ENCODE measurements at places on chromosomes 1 and 21. TPM values are rescaled to one million over a fixed set of nuclear protein-coding genes. Genes with fewer than 3 reads are reported as not detected.

The EPS8L3 gene
- polyA plus RNA-seq, result not detected

The NKAIN1 gene
- polyA plus RNA-seq, result 3.4 TPM

The KCNJ15 gene
- 0.04 TPM for polyA plus RNA-seq

The PM20D1 gene
- polyA plus RNA-seq, result not detected

The MIXL1 gene
- not detected for polyA plus RNA-seq

The DVL1 gene
- 183 TPM for polyA plus RNA-seq

The TCP10L gene
- polyA plus RNA-seq, result 0.27 TPM

The SLAMF1 gene
- polyA plus RNA-seq, result 0.30 TPM

The TNNT2 gene
- 4.3 TPM for polyA plus RNA-seq

The CRYBG2 gene
- polyA plus RNA-seq, result not detected

The CCDC17 gene
- 2.1 TPM for polyA plus RNA-seq

The INAVA gene
- 0.04 TPM for polyA plus RNA-seq

The MAN1A2 gene
- polyA plus RNA-seq, result 4.9 TPM

The KCNE2 gene
- 0.12 TPM for polyA plus RNA-seq

The ATP13A2 gene
- 19.4 TPM for polyA plus RNA-seq

The DMRTA2 gene
- polyA plus RNA-seq, result not detected

The ARHGAP29 gene
- polyA plus RNA-seq, result 5.1 TPM

The FBXO2 gene
- polyA plus RNA-seq, result 20.9 TPM

The CD1E gene
- not detected for polyA plus RNA-seq

The LRRC8B gene
- 3.7 TPM for polyA plus RNA-seq

The LCE2C gene
- not detected for polyA plus RNA-seq

The PARP1 gene
- 72.9 TPM for polyA plus RNA-seq

The AMY2A gene
- polyA plus RNA-seq, result 0.01 TPM

The HTR1D gene
- not detected for polyA plus RNA-seq
